ENCODE measurements at places on chromosomes 13 and 19.

GRCh38 chr13:105956921-105957320, 578.5 kb downstream of the EFNB2 start:
- DNase-seq: no peak

GRCh38 chr13:99464441-99464949, 36.8 kb upstream of the TM9SF2 start:
- DNase-seq: no peak

GRCh38 chr13:33228648-33229445, 56.7 kb downstream of the STARD13 start:
- DNase-seq: no peak

DNA sequence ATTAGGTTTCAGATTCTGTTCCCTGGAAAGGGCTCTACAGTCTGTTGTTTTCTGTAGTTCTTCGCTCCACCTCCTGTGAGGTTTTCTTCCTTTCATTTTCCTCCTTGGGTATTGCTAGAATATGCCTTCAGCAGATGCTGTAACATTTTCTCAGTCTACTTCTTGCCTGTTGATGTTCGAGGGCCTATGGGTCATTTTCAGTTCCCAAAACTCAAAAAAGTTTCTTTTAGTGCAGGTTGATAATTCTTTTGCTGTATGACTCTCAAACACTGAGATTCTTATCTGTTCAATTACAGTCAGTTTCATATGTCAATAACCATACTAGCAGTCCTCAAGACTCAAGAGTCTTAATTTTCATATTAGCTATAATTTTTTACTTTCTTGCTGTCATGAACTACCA, 268.3 kb downstream of the RFC3 start:
- DNase-seq: no peak

DNA sequence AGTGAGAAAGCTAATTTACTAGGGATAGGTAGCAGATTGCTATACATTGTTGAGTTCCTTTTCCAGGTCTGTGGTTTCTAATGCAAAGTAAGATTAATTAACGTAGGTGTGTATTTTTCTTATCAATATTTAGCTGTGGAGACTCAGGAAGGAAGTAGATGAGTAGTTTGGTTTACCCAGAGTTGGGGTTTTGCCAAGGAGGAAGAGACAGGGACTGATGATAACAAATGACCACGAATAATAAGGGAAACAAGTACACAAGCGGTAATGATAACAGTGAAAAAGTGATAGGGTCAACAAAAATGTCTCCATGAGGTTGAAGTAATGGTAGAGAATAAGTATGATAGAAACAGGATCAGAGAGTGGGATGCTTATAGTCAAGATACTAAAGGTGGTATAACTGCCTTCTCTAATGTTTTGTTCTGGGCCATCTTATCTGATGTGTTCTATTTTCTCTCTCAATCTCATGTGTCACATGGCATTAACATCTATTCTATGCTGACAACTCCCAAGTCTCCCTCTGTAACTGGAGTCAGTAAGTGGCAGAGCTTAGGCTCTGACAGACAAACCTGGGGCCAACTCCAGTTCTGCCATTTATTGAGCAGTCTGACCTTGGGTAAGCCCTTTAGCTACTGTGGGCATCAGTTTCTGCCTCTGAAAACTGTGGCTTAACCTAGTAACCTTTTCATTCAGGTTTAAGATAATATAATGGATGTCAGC, 8.8 kb downstream of the OBI1 start:
- no peak for DNase-seq

Measured in endothelial cell (in vitro differentiated cells).